M059J (cell line): ENCODE measurements at places on chromosomes 7 and 10. TPM values are rescaled to one million over a fixed set of nuclear protein-coding genes. Genes with fewer than 3 reads are reported as not detected.
A peak's percentile ranks its signal among the peaks of the same experiment; 100 is the strongest.

Gene CACNA2D1
- 3.1 and 8.3 TPM in 2 replicates for total RNA-seq

DNA sequence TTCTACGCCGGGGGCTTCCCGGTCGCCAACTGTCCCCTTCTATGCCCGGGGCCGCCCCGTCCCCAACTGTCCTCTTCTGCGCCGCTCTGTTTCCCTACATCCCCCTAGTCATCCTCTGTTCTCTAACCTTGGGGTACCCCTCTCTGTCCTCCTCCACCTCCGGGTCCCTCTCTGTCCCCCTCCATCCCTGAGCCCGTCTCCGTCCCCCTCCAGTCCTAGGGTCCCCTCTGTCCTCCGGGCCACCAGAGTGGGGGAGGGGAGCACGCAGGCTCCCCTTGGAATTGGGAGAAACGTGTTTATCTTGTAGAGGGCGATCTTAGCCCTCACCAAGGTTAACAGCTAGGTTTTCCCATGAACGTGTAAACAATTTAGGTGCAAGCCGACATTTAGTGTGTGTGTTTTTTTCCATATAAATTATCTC, 852 bp upstream of the KLF6 start:
- peak; percentile 37 for DNase-seq

GRCh38 chr7:132475037-132475668, 101.1 kb downstream of the PLXNA4 start:
- no peak for DNase-seq

DNA sequence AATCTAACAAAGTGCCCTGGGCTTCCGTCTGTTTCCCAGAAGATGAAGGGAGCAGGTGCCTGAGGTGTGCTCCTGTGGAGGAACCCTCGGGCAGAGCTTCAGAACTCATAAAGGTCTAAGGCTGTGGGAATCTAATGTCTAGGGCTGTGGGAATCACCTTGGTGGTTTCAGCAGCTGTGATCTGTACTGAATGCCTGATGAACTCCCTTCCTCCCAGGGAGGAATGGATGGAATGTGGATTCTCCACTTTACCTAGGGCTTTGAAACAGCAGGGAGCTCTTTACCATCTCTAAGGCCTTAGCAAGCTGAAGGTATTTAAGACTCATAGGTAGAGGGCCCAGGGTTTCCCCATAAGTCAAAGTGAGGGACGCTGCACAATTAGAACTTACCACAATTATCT, 36.0 kb upstream of the SEMA3E start:
- DNase-seq, result no peak

Gene CPED1
- total RNA-seq, result 14.9 and 15.8 TPM in 2 replicates

- DNase-seq, result no peak
Observed at GRCh38 chr7:44275146-44275545, 50.2 kb downstream of the CAMK2B start.

Gene BTBD16
- total RNA-seq, result 0.05 TPM in 1 of 2 replicates, not detected in the other

DNA sequence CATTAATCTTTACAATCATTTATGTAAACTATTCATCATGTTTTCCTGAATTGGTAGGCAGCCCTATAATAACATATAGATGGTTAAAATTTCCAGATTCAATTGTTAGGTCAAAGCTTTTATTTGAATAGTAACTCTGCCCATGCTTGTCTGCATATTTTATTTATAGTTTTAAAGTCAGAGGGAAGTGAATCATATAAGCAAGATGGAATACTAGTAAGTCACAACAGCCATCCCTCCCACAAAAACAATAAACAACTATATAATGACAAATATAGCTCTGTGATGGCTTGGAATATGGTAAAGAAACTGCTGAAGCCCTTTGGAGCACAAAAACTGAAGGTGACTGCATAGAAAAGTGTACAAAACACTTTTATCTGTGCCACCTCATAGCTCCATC, 156.3 kb upstream of the TMEM106B start:
- peak; percentile 37 for DNase-seq

Gene NUTM2B
- total RNA-seq, result 0.10 and 0.32 TPM in 2 replicates

GRCh38 chr10:58431903-58432302, 46.7 kb downstream of the TFAM start:
- no peak for DNase-seq

DNA sequence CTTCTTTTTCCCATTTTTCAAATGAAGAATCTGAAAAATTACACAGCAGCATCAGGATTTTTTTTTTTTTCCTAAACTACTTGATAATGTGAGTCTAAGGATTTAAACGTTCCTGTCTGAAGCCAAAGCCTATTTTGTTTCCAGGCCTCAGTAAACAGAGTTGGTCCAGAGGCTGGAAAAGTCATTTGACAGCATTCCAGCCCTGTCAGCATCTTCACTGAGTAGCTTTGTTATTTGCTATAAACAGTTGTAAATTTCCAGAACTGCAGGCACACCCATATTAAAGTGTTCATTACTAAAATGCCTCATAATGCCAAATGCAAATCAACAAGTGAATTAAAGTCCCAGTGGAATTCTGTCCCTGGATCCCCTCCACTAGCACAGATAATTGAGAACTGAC, 35.5 kb upstream of the KMT2E start:
- no peak for DNase-seq

Gene CRYGN
- not detected in 2 replicates for total RNA-seq

DNA sequence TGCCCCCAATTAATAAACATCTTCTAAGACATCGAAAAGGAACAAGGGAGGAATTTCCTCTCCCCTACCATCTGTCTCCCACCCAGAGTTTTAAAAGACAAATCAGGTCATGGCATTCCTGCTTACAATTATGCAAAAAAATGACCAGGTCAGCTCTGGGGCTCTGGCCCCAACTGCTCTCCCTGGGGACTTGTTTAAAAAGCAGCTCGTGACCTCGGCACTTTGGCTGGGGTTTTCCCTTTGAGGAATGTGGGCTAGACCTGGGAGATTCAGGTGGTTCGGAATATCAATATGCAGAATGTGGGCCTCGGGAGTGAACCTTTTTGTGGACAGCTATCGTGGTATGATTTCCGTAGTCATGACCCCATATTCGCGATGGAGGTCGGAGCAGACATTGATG, 648 bp upstream of the RADIL start:
- no peak for DNase-seq

GRCh38 chr10:17790651-17791050, 18.5 kb upstream of the MRC1 start:
- DNase-seq, result no peak

DNA sequence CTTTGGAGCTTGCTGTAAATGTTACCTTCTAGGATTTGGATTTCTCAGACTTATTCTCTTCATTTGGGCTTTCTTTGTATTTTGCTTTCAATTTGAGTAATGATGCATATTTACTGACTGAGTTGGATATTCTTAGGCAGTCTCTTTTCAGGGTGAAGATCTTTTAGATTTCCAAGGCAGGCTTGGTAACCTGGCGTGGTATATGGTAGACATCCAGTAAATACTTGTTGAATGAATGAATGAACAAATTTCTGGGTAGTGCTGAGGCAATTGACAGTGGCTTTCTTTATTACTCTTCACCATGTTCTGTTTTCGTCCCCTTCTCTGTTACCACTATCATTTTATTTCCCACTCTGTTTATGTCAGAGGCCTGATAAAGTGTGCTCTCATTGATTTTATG, 27.1 kb downstream of the BBS9 start:
- no peak for DNase-seq

Gene SUN3
- total RNA-seq, result 0.59 TPM in 1 of 2 replicates, not detected in the other

DNA sequence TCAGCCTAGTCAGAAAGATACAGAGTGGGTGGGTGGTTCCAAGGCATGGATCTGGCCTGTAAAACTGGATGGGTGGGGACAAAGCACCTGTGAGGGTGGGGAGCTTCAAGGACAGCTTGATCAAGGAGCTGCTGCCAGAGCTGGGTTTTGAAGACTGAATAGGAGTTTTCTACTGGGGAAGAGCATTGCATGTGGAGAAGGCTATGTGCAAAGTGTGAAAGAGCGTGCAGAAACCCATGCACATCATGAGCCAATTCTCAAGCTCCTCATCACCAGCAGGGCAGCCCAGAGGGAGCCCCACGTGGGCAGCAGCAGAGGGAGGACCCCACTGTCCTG, 58.6 kb downstream of the PDGFA start:
- no peak for DNase-seq

GRCh38 chr7:155215576-155216325, 81.9 kb upstream of the INSIG1 start:
- DNase-seq, result no peak

Gene IGF2BP3
- 50.6 and 76.9 TPM in 2 replicates for total RNA-seq

- peak; percentile 84 for DNase-seq
Observed at GRCh38 chr7:22589641-22590201, 89.7 kb upstream of the STEAP1B start.

DNA sequence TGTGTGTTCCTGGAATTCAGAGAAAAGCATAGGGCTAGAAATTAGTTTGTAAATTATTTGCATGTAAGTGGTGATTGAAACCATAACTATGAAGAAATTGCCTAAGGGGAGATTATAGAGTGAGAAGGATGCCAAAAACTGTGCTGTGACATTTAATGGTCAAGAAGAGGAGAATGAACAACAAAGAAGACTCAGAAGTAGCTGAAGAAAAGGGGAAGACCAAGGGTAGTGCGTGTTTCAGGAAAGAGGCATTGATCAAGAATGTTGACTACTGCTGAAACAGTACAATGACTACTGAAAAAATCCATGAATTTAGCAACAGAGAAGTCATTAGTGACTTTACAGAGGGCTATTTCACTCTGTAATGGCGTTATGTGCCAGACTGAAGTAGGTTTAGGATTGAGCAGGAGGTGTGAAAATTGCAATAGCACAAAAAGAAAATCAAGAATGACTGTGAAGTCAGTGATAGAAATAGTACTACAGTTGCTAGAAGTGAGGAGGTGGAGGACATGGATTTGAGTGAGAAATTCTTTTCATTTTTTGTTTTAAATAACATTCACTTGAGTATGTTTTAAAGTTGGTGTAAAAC, 28.9 kb upstream of the SAMD9L start:
- DNase-seq, result peak; percentile 47

DNA sequence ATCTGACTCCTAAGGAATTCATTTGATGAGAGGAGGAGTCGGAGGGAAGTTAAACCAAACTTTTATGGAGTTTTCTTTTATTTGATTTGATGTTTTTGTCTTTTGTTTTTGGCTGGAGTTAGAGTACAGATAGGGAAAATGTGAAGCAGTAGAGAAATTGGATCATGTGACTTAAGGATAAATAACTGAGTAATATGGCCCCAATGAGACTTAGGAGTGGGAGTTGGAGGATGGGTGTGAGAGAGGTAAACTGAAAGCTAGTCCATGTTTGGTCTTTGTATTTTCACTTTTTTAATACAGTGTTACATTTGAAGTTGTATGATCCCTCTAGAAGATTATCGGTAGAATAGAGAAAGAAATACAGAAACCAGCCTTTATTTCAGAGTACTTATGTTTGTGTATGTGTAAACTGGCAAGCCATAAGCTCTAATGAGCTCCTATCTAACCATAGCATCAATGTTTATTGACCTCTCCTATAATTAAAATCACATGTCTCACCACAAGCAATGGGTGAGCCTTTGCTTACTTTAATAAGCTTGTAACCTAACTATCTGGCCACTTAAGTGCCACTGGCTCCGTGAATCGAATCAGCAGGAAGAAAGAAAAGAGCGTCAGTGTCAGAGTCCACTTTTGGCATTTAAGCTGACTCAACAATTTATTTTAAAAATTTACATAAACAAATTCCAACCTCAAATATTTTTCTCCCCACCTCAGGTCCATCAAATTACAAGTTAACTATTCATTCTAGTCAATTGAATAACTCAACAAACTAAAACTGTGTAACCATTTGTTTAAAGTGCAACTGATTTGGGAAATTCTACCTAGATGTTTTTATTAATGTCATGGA, 113.8 kb downstream of the EPDR1 start:
- peak; percentile 83 for DNase-seq

Gene SFTPA1
- total RNA-seq, result not detected in 2 replicates

Gene GPRIN2
- total RNA-seq, result 0.10 and 1.6 TPM in 2 replicates

GRCh38 chr10:28457110-28457509, 75.8 kb upstream of the WAC start:
- no peak for DNase-seq

GRCh38 chr7:424301-424935, 95.2 kb downstream of the PDGFA start:
- no peak for DNase-seq

Gene DNAH11
- 1.5 and 7.0 TPM in 2 replicates for total RNA-seq

GRCh38 chr10:76555067-76555670, 1082.4 kb downstream of the KCNMA1 start:
- DNase-seq, result no peak

DNA sequence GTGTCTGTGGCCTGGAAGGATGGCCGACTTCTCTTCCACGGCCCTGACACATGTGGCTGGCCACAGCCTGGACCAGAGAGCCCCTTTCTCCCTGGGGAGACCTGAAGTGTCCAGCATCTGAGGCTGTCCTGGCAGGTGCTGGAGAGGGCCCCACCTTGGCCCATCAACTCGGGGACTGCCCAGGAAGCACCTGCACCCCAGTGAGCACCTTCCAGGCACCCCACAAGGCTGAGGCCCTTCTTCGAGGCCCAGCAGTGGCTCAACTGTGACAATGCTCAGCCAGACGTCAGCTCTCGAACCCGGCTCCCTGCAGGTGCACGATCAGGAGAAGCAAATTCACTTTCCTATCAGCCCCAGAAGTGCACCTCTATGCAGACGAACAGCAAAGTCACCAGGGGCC, 24.3 kb downstream of the RGS10 start:
- DNase-seq, result no peak

Gene PIP
- total RNA-seq, result not detected in 2 replicates

DNA sequence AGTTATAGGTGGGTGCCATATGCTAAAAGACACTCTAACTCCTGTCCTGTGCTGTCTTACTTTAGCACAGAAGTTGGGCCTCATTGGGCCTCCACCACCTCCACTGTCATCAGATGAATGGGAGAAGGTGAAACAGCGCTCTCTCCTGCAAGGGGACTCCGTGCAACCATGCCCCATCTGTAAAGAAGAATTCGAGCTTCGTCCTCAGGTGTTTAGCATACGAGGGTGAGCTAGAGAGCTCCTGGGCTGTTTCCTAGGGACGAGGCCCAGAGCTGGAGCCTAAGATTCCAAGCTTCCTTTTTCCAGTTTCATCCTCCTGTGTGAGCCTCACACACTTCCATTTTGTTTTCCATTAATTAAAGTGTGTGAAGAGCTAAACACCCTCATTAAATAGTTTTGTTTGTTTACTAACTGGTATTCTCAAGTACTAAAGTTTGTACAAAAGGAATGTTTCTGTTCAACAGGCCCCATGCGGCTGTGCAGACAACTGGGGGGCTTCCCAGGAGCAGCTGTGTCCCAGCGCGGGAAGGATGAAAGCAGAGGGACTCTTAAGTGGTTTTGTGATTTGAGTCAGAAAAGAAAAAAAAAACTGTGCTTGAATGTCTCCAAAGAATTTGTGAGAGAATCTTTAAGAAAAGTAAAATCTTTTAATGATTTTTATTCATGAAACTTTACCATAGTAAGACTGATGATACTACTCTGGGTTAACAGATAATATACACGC, 14.1 kb downstream of the RNF32 start:
- DNase-seq, result no peak

DNA sequence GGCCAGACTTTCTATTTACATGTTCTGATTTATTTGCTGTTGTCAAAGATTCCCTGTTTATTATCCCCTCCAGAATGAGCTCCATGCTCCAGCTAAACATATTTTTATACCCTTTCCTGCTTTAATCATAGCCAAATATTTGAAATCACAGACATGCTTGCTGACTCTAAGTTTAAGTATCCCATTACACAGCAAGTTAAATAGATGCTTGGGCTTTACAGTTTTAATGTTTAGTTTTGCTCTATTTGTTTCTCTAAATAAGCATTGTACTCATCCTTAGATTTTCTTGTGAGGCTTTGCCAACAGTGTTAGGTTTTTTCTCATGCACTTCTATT, 196.8 kb downstream of the TAX1BP1 start:
- no peak for DNase-seq
